ENCODE measurements at places on chromosomes 5 and 9.

- no peak for DNase-seq
Measured at GRCh38 chr9:122333169-122333808, 37.5 kb upstream of the PTGS1 start.

DNA sequence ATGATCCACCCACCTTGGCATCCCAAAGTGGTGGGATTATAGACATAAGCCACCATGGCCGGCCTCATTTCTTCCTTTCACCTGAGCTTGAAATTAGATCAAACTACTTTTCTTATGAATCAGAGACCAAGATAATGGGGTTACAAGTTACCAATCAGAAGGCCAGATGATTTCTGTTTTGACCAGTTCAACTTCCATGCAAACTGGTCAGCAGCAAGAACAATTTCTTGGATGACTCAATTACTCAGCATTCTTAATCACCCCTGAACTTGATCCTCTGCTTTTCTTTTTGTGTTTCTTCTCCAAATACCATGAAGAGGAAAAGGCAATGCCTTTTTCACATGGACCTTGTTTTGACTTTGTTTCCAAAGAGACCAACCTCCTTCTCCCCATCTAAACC lies 10.0 kb upstream of the PLIN2 start:
- no peak for DNase-seq

DNA sequence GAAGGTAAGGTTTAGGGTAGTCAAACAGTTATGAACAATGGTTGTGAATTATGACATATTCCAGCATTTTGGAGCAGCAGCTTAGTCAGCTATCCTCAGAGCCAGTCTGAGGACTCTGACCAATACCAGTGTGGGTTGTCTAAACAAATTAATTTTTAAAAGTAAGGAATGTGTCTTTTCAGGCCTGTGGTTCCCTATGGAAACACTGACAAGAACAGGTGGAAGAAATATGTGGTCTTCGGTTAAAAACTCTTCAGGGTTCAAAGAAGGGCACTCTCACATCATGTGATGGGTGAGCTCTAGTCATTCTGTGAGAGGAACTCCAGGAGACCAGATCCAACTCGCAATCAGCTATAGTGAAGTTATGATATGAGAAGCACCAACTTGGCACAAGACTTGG lies 33.5 kb upstream of the ALDOB start:
- DNase-seq, result no peak

DNA sequence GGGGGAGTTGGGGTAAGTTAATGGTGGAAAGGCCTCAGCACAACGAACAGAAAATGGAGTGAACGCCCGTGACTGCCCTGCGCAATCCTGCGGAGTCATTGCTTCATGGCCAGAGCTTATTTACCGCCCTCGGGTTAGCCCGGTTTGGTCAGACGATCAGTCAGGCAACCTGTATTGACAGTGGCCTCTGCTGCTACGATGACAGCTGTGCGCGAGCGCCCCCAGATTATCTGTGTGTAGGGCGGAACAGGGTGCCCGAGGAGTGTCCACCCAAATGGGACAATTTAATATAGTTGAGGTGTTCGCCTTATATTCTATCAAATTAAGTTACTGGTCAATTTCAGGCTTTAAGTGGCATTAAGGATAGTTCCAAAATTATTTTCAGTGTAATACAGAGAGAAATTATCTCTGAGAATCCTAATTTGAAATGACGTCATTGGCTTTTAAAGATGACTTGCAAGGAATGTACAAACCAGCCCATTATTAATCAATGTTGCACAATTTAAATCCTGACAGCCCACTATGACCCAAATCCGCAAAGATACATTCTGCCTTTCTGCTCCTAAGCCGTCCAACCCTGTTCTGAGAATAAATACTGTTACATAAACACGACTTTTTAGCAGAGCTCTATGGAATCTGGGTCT lies 879 bp upstream of the UBQLN1 start:
- DNase-seq, result peak; percentile 65

GRCh38 chr5:142934051-142934762 lies 164.0 kb downstream of the ARHGAP26 start:
- no peak for DNase-seq
